ENCODE measurements at places on chromosomes 2 and 18. TPM values are rescaled to one million over a fixed set of nuclear protein-coding genes. Genes with fewer than 3 reads are reported as not detected.

GRCh38 chr18:73614812-73615211 lies 532.8 kb downstream of the FBXO15 start:
- DNase-seq = no peak

Gene ZAP70
- total RNA-seq = 28.7 TPM

- no peak for DNase-seq
Observed at GRCh38 chr2:167689444-167689843, 558.0 kb downstream of the STK39 start.

GRCh38 chr2:113201496-113202304 lies 27.9 kb downstream of the PSD4 start:
- DNase-seq = no peak

DNA sequence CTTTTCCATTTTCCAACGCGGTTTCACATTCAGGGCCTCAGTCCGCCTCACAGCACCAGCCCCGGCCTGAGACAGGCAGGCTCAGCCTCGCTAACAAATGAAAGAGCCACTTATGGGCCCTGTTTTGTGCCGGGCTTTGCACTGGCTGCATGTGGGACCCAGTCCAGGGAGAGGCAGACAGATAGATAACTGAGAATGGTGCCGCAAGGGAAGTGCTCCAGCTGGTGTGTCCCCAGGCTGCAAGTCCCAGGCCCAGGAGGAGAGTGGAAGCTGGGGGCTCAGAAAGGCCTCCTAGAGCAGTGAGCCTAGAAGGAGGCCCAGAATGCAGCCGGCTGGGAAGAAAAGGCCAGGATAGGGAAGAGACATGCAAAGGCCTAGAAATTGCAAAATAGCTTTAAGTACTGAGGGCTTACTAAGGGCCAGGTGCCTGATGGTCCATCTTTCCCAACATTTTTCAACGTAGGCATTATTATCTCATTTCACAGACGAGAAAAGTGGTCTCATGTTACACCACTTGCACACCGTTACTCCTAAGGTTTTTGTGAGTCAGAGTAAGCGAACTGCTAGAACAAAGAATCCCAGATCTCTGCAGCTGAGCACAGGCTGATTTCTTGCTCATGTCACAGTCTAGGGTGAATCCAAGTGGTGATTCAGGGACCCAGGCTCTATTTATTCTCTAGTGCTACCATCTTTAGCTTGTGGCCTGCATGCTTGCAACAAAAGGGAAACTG lies 26.0 kb downstream of the ADRA2B start:
- DNase-seq = peak; percentile 25

Gene SCLY
- total RNA-seq = 20.1 TPM

DNA sequence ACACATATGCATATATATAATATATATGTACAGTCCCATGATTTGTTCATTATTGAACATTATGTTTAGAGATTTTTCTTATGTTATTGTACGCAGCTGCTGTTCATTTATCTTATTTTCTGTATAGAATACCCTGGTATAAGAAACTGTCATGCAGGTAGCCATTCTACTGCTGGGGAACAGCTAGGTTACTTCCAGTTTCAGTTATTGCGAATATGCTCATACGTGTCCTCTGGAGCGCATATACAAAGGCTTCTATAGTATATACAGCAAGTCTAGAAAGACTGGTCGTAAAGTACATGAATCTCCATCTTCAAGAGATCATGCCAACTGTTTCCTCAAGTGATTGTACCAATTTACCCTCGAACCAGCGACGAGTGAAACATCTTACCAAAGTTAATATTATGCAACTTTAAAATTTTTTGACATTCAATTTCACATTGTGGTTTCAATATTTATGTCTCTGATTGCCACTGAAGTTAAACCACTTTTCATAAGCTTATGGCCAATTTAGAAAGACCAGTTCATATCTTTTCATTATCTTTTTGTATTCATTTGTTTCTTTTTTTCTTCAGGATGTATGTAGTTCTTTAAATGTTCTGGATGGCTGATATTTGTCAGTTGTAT lies 53.5 kb downstream of the RDH14 start:
- DNase-seq = no peak

DNA sequence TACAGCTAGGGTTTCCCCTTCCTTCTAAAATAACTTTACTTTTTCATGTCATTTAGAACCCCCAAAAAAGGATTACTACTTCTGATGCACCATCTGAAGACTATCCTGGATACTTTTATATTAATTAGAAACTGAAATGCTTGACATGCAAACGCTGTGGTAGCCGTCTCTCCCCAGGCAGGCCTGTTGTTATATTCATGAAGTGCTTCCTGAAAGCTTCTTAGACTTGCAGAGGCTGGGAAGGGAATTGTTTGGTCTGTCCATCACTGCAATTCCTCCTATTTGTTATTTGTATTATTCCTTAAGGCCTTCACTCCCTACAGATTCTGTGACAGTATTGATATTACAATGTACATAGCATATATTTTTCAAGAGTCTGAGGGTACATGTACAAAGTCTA lies 370.2 kb downstream of the NRXN1 start:
- DNase-seq = no peak

GRCh38 chr18:8972116-8972515 lies 130.4 kb upstream of the NDUFV2 start:
- DNase-seq = no peak

- DNase-seq = peak; percentile 71
Observed at GRCh38 chr2:239381709-239382134, 19.1 kb downstream of the HDAC4 start.

Gene SLC8A1
- 20.6 TPM for total RNA-seq

DNA sequence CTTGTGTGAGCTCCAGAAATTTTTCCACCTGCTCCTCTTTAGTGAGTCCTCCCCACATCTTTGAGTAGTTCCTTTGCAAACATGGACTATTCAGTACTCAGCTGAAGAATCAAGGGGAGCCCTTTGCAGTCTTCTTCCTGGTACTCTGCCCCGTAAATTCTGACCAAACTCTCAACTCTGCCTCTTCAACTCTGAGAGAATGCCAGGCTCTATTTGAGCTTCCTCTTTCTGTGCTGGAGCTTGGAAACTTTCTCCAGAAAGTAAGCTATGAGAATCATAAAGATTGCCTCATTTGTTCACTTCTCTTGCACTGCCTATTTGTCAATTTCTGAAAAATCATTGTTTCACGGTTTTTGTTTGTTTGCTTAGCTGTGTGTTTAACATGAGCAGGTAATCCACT lies 7.4 kb upstream of the STAT4 start:
- DNase-seq = no peak

GRCh38 chr2:188720811-188721605 lies 253.2 kb upstream of the COL3A1 start:
- DNase-seq = no peak

Gene DCDC2C
- not detected for total RNA-seq

GRCh38 chr2:207088276-207088675 lies 77.5 kb downstream of the KLF7 start:
- no peak for DNase-seq

- no peak for DNase-seq
Observed at GRCh38 chr2:171271971-171272436, 111.3 kb upstream of the TLK1 start.

DNA sequence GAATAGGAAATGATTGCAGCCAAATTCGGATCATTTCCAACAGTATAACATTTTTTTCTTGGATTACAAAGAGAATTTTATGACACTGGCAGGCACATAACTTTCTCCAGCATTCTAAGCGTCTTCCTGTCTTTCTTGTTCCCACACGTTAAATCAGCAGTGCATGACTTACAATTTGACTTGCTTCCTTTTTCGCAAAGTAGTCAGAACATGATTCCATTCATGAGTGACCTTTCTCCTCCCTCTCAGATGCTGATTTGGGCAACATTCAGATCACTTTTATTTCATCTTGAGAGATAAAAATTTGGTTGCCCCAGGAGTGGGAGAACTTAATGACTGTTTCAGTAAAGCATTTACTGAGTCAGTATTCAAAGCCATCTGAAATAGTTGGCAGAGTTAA lies 858.7 kb upstream of the ACVR2A start:
- DNase-seq = no peak

Gene UGT1A6
- 57.4 TPM for total RNA-seq

Gene LIMS2
- total RNA-seq = 95.7 TPM

Gene MEP1B
- 497 TPM for total RNA-seq

DNA sequence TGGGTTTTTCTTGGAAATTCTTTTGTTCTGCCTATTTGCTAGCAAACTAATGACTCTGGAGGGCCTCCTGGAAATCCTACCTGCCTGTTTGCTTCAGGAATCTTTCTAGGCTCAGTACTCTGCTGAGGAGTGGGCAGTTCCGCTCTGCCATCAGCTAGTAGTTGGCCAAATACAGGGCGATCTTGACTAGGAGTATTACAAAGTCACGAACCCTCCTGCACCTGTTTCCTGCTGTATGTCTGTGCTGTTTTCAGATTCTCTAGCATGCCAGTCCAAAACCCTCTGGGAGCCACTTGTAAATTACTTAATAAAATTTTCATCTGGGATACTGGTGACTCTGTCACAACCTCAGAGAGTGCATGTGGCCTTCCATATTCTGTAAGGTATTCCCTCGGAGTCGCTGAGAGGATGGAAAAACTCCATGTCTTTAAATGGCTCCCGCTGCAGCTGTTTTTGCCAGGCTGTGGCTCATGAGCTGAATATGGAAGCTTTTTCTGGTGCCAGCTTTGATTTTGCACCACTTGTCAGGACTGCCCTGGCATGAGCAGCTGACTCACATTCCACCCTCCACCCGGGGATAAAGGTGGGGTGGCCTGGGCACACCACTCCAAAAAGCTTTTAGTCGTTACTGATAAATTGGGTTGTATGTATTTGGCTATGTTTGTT lies 123.0 kb downstream of the RTN4 start:
- no peak for DNase-seq

Gene SERPINB3
- total RNA-seq = not detected

Gene ITGA6
- 357 TPM for total RNA-seq

DNA sequence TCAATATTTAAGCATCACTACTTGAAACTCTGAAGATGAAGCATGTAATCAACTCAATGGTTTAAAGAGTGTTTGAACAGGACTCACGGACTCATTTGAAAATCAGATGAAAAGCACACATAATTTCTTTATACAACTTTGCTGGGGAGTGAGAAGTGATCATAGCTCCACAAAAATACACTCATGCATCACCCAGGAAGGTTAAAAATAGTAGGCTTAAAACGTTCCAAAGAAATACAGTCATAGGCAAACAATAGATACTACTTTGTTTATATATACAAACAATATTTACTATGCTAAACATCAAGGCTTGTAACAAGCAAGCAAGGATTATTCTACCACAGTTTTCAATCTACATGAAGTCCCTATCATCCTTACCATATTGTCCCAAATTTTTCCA lies 11.6 kb downstream of the HNRNPLL start:
- DNase-seq = no peak

GRCh38 chr2:131521961-131522781 lies 5.5 kb upstream of the CCDC74A start:
- DNase-seq = no peak

GRCh38 chr2:120305296-120305695 lies 40.6 kb upstream of the INHBB start:
- DNase-seq = no peak

GRCh38 chr2:133849341-133849740 lies 281.1 kb upstream of the NCKAP5 start:
- no peak for DNase-seq

Gene AGXT
- total RNA-seq = not detected

DNA sequence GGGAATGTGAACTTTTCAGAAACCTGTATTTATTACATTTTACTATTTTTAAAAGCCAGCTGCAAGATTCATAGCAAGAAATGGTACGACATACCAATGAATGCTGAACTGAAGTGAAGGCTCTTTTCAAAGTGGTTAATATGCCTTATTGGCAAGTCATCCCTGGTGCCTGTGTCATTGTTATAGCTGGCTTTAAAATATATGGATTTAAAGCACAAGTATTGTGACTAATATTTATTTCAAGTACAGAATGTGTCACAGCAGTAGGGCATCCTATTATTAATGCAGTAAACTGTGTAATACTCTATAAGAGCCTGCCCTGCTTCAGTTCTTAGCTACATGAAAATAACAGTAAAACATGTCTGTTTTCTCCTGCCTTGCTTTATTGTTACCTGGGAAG lies 10.8 kb downstream of the TSHZ1 start:
- DNase-seq = no peak

GRCh38 chr2:43676322-43677050 lies at the start of gene C1GALT1C1L:
Gene C1GALT1C1L (minus strand): TSS chr2:43676429. CDS start chr2:43676322, 107 bp downstream.
- DNase-seq = no peak

GRCh38 chr2:55859875-55860274 lies 63.7 kb downstream of the EFEMP1 start:
- no peak for DNase-seq

GRCh38 chr18:58205443-58206160 lies 161.6 kb downstream of the NEDD4L start:
- DNase-seq = no peak

DNA sequence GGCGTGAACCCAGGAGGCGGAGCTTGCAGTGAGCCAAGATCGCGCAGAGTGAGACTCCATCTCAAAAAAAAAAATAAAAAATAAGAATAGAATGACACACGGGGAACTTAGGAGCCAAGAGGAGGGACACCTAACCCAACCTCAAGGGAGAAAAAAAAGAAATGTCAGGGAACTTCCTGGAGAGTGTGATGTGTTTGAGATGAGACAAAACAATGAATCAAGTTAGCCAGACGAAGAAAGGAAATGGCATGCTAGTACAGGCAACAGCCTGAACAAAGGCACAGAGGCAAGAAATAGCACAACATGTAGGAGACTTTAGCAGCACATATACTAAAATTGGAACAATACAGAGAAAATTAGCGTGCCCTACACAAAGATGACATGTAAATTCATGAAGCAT lies 36.7 kb upstream of the PAPOLG start:
- no peak for DNase-seq

DNA sequence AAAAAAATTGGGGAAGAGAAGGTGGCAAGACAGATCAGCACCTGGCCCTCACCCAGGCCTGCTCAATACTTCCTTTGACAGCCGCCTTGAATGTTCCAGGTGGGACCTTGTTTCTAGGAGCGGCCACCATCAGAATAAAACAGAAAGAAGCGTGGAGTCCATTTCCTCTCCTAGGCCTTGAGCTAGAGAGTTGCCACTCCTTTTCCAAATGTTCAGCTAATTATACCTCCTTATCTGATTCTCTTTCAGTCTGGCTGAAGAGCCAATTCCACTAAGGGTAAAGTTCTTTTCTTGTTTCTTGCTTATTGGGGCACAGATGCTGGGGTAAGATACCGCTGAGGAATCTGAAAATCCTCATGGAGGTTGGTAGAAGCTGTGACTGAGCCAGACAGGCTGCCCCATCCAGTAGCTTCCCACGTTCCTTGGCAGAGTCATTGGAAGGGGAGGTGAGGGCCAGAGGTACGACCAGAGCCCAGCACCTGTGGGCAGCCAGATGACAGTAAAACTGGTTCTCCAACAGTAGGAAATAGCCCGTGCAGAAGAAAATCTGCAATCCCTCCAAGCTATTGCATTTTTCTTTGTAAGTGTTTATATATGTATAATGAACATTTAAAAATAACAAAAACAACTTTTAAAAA lies 51.5 kb downstream of the PLB1 start:
- DNase-seq = no peak

GRCh38 chr18:34321066-34321465 lies 96.4 kb upstream of the NOL4 start:
- no peak for DNase-seq

GRCh38 chr2:12169721-12170120 lies 423.3 kb downstream of the LPIN1 start:
- DNase-seq = no peak

Gene CPO
- total RNA-seq = 585 TPM

Gene CYS1
- total RNA-seq = 1.3 TPM

Data from Peyer's patch (tissue), 4 donors.